Activated T-cell treated with anti-CD3 and anti-CD28 coated beads, Interleukin-2, amount 50 U/mL, for 72 hours (primary cell): ENCODE measurements at places on chromosomes 5 and 9.

DNA sequence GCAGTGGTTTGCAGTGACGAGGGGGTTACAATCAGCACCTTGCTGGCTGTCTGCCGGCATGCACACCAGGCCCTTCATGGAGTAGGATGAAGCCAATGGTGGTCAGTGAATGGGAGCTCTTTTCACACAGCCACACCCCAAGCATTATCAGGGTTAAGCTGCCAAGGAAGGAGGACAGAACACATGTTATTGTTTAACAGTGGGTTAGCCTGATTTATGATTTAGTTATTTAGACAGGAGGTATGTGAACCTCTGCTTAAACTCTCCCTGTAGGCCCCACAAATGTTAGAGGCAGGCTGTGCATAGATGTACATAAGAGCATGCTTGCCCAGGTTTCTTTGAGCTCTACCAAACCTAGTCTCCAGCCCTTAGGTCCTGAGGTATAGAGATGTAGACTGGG is 262.9 kb downstream of the SPOCK1 start:
- DNase-seq, result no peak

GRCh38 chr9:108241384-108242073 is 614.3 kb downstream of the ACTL7B start:
- DNase-seq, result no peak

DNA sequence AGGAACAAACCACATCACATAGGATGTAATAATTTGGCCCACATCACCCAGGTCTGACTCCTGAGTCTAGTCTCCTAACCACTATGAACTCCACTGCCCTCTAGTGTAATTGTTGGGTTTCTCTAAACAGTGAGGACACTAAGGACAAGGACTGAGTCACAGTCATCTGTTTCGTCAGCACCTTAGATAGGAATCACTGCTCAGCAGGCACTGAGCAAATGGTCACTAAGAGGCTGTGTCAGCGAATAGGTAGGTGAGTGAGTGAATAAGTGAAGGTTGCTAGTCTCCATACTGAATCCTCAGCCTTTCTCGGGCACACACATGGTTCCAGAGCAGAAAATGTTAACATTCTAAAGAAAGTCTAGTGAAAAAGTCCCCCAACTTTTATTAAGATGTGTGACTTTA is 278.6 kb downstream of the SPOCK1 start:
- no peak for DNase-seq

- DNase-seq, result no peak
These were observed 2.8 kb downstream of the PITX1 start for GRCh38 chr5:135030956-135031812.

GRCh38 chr9:101037430-101037829 is 8.9 kb downstream of the PLPPR1 start:
- no peak for DNase-seq

DNA sequence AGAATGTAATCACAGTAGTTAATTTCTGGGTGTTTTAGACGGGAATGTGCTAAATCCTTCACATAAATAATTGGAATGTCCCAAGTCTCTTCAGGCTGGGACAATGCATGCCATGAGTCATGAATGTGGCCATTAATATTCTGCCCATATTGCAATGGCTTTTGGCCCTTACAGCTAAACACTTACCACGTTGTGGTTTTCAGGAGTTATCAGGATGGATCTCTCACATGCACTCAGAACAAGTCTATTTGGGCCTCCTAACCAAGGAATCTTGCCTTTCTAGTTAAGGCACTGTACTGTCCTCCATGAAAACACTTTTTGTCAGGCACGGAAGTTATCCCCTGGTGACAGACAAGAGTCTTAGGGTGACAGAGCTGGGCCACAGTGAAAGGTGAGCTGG is 32.7 kb downstream of the PKD2L2 start:
- DNase-seq, result no peak

GRCh38 chr5:143262393-143263174 is 140.9 kb downstream of the NR3C1 start:
- DNase-seq, result no peak

DNA sequence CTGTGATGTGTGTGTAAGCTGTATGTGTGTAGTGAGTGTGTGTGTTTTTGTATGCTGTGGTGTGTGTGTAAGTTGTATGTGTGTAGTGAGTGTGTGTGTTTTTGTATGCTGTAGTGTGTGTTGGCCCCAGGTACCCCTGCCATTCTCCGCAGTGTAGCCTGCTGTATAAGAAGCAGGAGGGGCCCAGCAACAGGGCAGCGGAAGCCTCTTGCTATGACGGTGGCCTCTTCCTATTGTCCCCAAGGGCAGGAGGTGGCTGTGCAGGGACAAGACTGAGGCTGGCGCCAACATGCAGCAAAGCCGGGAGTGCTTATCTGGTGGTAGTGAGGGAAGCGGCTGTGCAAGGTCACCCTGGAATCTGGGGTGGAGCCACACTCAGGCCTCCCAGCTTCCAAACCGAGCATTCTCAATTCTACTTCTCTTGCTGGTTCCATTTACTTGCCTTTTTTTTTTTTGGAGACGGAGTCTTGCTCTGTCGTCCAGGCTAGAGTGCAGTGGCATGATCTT is 5.1 kb downstream of the SPAAR start:
- no peak for DNase-seq

DNA sequence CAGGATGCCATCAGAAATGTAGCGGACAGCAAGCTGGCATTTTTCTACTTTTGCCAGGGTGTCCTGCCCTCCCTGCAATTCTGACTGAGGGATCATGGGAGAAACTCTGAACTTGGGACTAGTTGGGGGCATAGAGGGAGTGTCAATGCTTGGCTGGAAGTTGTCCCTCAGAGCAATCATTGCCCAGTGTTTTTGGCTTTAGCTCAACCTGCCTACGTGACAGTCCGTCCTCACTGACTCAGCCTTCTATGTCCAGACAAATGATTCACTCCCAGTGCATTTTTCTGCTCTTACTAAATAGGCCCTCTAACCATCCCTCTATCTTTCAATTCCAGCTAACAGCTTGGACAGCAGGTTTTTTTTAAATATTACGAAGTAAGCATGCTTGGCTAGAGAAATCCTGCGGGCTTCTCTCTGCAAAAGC is 627.4 kb downstream of the TLR4 start:
- DNase-seq, result no peak

GRCh38 chr9:124290743-124291554 is 33.2 kb downstream of the NEK6 start:
- no peak for DNase-seq

DNA sequence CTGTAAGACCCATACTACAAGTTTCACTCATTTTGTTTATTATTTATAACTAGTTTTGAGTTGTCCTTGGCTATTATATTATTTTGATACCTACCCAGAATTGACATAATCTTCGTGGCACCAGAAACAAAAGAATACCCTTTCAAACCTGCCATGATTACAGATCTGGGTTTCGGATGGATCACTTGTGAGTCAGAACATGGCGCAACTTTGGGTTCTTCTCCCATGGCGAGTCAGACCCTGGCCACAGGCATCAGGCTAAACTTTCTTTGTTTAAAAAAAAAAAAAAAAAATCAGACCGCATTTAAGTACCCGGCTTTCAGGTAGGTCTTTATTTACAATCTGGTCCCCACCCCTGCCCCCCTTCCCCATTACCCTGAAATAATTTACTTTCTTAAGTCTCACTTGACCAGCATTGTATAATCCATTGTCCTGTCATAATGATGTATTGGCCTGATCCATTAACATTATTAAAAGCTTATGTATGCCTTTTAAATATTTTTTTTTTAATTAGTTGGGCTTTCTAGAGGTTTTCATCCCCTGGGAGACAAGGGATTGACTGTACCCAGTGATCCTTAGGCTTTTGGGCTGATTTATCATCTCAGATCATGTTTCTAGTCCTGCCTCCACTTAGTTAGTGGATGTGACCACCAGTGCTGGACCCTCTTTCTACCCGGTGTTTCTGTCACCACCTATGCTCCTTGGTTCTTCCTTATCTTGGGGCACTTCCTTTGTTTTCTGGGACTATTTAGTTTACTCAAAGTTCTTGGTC is 43.9 kb downstream of the F2RL2 start:
- DNase-seq, result peak; percentile 8

DNA sequence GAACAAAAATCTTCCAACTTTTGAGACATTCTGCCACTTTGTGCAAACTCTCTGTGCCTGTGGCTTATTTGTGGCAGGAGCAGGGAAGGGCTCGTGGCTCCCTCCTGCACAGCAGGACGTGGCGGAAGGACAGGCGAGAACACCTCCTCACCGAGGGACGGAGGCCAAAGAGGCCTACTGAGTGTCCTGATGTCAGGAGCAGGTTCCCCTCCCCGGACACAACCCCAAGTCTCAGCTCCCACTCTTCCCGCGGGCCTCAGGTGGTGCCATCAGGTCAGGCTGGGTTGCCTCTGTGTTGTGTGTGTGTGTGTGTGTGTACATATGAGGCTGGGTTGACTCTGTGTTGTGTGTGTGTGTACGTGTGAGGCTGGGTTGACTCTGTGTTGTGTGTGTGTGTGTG is 136.8 kb upstream of the LPCAT1 start:
- no peak for DNase-seq

DNA sequence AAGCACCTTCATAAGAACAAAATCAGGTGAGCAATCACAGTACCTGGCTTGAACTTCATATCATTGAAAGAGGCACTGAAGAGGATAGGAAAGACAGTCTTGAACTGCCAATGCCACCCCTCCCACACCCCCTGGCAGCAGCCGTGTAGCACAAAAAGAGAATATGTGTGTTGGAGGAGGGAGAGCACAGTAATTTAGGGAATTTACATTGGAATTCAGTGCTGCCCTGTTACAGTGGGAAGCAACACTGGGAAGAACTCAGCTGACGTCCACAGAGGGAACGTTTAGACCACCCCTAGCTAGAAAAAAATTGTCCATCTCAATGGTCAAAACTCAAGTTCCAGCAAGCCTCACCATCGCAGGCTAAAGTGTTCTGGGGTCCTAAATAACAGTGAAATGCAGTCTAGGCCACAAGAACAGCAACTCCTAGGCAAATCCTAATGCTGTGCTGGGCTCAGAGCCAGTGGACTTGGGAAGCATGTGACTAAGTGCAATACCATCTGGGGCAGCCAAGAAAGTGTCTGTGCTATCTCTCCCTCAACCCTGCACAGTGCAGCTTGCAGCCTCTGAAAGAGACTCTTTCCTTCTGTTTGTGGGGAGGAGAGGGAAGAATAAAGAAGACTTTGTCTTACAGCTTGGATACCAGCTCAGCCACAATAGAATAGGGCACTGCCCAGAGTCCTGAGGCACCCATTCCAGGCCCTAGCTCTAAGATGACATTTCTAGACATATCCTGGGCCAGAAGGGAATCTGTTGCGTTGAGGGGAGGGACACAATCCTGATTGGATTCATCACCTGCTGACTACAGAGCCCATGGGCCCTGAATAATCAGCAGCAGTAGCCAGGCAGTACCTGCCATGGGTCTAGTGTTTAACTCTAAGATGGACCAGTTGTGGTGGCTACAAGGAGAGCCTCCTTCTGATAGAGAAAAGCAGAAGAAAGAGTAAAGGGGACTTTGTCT is 62.1 kb upstream of the VLDLR start:
- no peak for DNase-seq

GRCh38 chr5:157172403-157172802 is 6.3 kb upstream of the GARIN3 start:
- peak; percentile 91 for DNase-seq

- DNase-seq, result no peak
These were observed 66.4 kb downstream of the C9orf153 start for GRCh38 chr9:86193088-86193487.

GRCh38 chr9:110029429-110029955 is 178.5 kb downstream of the C9orf152 start:
- no peak for DNase-seq

- DNase-seq, result no peak
These were observed 56.5 kb downstream of the COL5A1 start for GRCh38 chr9:134698111-134698510.

GRCh38 chr5:170151097-170151831 is 45.6 kb downstream of the FOXI1 start:
- no peak for DNase-seq

GRCh38 chr5:127595484-127596368 is 53.2 kb upstream of the CTXN3 start:
- DNase-seq, result no peak

DNA sequence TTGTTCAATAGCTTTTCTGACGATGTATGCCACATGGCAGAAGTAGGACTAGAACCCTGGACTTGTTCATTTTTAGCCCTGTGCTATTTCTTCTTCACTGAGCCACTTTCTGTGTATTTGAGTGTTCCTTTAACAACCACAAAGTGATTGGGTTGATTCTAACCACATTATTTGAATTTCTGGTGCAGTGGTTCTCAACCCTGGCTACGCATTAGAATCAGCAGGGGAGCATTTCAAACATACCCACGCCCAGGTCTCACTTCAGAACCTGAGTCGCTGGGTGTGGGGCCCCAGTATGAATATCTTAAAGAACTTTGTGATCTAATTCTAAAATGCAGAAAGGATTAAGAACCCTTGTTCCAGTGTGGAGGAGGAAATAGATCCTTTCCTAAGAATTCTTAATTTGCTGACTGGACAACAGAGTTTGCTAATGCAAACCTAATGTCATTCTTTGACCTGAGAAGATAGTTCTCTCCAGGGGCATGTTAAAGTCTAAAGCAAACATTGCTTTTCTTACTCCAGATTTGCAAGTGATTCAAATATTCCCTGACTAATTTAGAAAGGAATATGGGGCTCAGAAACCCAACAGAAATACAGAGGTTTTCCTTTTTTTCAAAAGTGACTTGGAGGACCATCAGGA is 75.4 kb upstream of the GDNF start:
- no peak for DNase-seq

DNA sequence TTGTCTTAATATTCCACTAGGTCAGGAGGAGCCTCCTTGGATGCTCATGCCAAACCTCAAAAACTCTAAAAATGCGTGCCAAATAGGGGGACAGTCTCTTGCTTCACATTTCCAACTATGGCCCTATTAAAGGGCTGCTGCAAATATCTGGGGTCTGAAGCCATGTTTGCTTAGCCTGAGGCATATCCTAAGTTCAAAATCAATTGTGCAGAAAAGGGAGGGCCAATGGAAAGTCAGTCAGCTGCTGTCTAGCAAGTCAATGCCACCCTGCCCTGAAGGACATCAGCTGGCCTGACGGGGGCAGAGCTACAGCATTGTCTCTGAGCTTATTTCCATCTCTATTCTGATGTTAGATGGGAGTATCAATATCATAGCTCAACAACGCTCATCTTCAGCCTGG is 93.6 kb downstream of the SH3TC2 start:
- DNase-seq, result no peak

GRCh38 chr9:127676638-127677037 is 30.1 kb upstream of the CFAP157 start:
- no peak for DNase-seq

GRCh38 chr5:146521403-146522106 is 5.6 kb upstream of the GPR151 start:
- no peak for DNase-seq

- no peak for DNase-seq
These were observed 421.7 kb downstream of the SPATA31D1 start for GRCh38 chr9:82410306-82410705.

DNA sequence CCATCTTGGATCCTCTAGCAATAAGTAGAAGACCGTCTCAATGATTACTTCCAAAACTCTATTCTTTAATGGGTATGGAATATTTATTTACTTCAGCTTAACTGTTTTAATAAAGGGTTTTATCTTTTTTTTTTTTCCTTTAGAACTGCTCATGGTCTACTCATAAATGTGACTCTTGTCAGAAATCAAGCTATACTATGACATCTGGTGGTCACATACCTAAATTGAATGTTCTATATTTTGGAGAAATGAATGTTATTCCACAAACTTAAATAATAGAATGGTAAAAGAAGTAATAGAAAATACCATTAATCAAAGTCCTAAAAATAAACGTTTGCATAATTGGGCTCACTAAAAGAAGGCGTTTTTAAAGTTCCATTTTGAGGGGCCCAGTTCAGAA is 131.2 kb upstream of the PLCXD3 start:
- no peak for DNase-seq
